ENCODE measurements at places on chromosomes 3 and 15.

DNA sequence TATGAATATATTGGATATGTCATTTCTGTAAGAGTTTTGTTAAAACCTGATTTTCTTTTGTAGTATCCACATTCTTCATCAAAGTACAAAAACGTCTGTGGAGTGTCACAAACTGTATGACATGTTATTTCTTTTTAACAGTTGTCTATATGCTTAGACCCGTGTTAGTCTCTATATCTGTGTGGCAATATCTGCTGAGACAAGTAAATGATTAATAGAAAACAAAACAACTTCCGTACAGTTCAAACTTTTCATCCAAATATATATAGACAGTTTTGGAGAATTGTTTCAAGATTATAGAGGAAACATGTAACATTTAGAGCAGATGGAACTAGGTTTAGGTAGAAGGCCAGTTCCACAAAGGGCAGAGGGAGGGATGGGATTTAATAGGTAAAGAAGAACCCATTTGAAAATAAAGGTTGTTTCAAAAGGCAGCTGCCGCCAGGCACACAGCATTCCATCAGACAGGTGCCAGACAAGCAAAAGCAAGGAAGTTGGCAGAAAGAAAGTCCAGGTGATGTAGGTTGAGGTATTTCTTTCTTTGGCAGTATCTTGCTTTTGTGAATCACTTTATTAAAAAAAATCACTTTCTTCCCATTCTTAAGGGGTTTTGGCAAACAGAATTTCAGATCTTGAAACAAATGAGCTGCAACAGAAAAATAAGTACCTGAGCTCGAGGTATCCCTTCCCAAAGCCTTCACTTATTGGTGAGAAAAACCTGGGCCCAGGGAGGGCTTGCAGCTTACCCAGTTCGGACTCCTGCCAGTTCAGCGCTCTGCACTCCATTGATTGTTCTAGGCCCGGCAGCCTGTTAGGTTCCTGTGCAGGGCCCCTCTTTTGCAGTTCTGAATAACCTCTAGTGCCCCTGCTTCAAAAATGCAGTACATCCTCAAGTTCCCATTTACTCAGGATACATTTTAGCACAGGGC lies 49.0 kb downstream of the LRRN1 start:
- no peak for DNase-seq

DNA sequence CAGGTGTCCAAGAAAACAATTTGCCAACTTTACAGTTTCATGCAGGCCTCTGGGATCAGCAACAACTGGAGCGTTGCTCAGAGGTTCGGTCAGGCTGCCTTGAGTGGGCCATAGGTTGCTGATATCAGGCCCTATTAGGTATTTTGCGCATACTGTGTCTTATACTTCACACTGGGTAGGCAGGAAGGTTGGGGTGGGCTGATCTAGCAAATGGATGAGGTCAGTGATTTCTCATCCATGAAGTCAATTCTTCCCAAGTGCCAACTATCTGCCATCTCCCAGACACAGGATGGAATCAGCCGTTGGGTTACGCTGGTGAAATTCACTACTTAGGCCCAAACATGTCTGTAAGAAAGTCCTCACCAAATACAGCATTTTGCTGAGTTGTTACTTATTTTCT lies 77.6 kb downstream of the SLC7A14 start:
- no peak for DNase-seq

GRCh38 chr15:70580958-70581357 lies 182.4 kb downstream of the UACA start:
- DNase-seq, result no peak

- no peak for DNase-seq
Measured at GRCh38 chr3:8953313-8953712, 10.0 kb downstream of the RAD18 start.

DNA sequence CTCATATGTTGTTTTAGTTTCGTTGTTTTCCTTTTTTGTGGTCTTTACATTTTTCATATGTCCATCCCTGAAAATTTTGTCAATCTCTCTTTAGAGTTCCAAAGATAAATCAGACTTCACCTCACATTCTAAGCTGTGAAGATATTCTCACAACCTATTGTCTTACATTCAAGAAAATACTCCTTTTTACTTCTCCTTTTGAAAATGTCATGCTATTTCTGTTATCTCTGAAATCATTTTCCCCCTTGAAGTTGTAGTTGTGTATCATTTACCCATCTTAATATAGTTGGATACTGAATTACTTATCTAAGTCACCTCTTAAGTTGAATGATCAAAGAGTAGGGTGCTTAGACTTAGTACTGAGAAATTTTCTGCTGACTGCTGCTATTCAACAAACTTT lies 74.3 kb downstream of the DCUN1D1 start:
- DNase-seq, result no peak

DNA sequence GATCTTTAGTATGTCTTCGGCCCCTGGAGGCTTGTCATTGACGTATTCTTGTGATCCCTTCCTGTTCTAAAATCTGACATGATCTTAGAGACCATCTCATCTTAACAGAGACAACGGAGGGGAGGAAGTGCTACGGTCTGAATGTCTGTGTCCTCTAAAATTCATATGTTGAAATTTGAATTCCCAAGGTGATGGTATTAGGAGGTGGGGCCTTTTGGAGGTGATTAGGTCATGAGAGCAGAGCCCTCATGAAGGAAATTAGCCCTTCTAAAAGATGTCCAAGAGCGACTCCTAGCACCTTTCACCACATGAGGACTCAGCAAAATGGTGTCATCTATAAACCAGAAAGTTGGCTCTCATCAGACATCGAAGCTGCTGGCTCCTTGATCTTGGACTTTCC lies 233.2 kb upstream of the CMC1 start:
- no peak for DNase-seq

GRCh38 chr15:78749831-78750230 lies 61.4 kb downstream of the ADAMTS7 start:
- no peak for DNase-seq

GRCh38 chr15:75228787-75229186 lies 27.1 kb downstream of the C15orf39 start:
- no peak for DNase-seq

- DNase-seq, result no peak
Measured at GRCh38 chr3:49845694-49846093, 10.7 kb downstream of the TRAIP start.

- no peak for DNase-seq
Measured at GRCh38 chr3:85474241-85474640, 515.5 kb downstream of the CADM2 start.

- DNase-seq, result no peak
Measured at GRCh38 chr3:46946856-46947545, 29.5 kb downstream of the CCDC12 start.

DNA sequence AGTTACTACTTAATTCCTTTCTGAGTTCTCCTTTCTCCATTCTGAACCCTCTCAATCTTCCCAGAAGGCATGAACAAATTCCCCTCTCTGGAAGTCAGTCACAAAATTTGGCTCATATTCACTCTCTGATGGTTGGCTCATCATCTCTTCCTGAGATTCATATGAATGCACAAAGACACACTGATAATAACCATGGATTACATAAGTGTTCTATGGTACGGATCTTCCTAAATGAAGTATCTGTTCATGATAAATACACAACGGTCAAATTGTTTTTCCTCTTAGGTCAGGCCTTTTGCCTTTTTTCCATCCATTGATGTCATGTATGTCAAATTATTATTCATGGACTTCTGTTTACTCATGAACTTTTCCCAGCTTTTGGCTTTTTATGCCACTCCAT lies 162.6 kb downstream of the P2RY1 start:
- no peak for DNase-seq

DNA sequence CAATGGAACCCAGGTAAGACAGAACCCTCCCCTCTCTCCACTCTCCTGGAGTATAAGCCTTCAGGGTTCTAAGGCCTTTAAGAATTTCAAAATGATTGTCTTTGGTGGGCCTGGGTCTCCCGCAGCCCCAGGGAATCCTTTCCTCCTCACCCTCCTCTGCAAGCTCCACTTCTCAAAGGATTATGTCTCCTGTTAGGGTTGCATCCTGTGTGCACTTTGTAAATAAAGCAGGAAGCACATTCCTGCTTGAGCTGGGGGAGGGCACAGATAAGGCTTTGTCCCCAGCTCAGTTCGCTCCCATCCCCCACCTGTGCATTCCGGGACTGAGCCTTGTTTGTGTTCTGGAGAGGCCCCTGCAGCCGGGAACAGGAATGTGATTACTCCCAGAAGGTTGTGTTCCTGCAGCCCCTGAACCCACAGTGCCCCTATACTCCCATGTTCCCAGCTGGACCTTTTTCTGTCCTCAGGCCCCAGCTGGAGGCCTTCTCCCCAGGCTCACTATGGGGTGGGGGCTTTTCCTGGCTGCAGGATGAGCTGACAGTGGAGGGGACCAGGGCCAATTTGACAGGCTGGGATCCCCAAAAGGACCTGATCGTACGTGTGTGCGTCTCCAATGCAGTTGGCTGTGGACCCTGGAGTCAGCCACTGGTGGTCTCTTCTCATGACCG lies 9.5 kb downstream of the TYRO3 start:
- DNase-seq, result no peak

GRCh38 chr15:64558460-64559179 lies 98.2 kb downstream of the ZNF609 start:
- DNase-seq, result peak; percentile 25

DNA sequence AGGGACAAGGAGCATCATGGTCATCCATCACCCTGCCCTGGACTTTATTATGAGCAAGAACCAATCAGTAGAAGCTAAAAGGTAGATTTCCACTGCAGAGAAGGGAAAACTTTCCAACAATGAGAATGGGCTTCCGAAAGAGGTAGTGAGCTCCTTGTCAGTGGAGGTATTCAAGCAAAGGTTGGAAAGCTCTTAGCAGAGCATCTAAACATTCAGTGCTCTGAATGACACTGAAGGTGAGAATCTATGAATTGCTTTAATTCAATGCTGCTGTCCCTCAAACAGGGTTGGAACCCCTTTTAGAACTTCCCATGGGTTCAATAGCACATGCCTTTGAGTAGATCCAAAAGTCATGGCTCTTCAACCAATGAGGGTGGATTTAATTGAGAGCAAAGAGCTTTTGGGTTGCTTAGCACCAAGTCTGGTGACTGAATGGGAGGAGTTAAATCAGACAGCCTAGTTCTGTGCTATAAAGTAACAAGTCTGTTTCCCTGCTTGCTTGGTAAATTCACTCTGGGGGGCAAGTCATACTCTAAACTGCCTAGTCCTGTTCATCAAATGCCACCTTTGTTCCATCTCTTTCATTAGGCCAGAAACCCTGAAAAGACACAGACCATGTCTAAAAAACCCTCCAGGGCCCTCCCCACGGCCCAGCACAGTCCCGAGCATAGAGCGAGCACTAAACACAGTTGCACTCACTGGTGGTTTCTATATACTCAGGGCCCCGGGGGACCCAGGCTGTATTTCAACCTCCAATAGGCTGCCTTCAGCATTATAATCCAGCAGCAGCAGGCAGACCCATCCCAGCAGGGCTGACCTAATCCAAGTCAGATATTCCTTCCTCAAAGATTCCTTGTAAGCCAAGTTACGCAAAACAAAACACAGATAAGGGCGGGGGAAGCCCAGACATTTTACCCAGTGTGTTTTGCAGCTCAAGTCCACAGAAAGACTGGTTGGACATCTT lies 161.2 kb downstream of the MEGF11 start:
- DNase-seq, result no peak

DNA sequence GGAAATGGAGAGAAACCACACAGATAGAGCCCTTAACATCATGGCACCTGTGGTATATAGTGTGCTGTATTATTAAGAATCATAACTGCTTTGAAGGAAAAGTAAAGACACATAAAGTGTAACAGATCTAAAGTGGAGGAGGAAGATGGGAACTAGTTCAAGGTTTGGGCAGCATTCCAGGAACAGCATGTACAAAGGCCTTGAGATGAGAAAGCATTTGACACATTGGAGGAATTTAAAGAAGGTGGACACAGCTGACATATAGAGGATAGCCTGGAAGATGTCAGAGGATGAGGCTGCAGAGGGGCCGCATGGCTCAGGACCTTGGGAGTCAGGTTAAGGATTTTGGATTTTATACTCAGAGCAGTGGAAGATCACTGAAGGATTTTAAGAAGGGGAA lies 39.0 kb downstream of the LRTM1 start:
- no peak for DNase-seq

DNA sequence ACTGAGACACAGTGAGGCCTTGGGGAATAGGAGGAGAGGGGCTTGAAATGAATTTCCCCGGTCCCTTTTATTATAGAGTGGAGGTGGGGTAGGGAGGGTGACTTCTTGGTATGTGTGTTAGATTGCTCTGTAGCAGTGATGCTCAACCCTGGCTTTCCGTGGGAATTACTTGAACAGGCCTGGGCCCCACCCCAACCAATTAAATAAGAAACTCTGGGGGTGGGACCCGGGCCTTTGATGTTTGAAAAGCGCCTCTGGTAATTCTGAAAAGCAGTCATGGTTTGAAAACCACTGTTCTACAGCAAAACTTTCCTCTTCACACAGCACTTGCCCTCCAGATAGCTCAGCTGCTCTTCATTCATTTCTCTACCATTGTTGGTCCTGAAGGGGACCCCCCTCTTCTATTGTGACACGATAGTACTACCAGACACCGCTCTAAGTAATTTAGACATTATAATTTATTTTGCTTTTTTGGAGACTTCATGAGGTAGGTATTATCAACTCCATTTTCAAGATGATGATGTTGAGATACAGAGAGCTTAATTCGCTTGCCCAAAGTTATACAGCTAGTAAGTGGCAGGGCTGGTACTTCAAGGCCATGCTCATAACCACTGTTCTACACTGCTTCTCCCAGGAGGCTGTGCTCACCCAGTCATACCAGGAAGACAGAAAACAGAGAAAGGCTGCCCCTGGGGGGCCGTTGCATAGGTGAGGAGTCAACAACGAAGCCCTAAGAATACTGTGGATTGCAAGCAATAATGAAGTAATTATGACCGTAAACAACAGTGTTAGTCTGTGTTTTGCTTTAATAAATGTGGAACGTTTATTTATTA lies 176.2 kb downstream of the PEX5L start:
- no peak for DNase-seq

DNA sequence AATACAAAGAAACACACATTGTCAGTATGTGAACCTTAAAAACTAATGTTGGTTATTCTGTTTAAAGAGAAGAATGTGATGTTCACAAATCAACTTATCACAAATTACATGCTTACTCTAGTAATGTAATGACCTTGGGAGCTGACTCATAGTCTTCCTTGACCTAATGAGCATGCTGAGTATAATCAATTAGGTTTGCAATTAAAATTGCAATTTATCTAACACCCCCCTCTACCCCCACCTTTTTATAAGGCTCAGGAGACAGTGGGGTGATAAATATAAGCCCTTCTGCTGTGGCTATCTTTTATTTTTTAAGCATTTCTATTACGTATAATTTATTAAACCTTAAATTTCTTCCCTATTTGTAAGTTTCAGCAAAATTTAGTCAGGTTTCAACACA lies 947.8 kb upstream of the CFAP20DC start:
- DNase-seq, result no peak

DNA sequence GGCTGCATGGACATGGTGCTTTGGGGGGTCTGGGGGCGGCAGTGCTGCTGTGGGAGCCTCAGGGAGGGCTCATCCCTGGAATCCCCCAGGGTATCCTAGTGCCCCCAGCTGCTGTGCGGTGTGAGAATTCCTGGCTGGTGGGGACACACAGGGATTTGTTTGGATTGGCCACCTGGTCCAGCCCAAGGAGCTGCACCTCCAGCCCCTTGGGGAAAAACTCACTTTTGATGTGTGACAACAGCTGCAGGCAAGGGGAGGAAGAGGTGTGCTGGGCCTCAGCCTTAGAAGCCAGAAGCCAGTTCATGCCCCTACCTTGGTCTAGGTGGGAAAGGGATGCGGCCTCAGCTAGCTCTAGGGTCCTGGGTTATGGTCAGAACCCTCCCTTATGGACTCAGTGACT lies 8.4 kb upstream of the COMMD4 start:
- no peak for DNase-seq

Data from AG08395 (cell line).